Lower lobe of right lung (tissue), 2 donors: ENCODE measurements at places on chromosomes 11 and 22.

DNA sequence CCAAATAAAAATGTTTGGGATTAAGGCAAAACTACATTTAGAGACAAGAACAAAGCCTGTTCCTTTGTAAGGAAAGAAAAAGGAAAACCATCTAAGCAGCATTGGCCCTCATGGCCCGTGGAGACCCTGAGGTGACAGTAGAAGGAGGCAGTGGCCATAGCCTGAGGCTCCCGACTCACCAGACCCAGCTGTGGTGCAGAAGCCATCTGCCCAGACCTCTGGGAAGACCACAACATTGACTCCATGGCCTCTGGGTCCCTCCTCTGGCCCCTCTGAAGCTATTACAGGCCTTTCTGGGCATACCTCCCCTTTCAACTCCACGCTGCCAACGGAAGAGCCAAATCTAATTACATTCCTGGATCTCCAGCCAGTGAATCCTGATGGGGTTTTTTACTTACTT is 6.4 kb downstream of the PRAME start:
- no peak for DNase-seq
- H3K27ac ChIP-seq = no peak overlapping the region
- H3K36me3 ChIP-seq = no peaks in the 10 kb centered on the region

DNA sequence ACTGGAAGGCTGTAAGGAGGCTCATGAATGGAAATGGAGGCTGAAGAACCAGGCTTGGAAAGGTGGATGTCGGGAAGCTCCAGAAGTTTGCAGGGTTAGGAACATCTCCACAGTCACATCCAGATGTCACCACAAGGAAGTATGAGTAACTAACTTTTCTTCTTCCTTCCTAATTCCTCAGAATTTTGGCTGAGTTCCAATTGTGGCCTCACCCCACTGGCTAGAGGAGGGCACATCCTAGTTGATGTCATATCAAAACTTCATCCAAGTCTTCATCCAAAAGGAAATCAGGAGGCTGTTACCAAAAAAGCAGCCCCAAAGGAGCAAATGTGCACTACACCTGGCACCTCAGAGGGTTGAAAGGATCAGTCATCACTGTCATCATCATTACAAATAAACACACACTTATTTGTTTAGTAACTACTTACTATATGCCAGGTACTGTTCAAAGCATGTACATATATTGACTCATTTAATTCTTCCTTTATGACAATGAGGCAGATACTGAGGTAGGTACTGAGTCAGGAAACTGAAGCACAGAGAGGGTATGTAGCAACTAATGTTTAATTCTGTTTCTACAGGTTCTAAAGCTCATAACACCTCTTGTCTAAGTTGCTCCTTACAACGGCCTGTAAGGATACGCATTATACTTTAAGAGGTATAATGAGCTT is 7.3 kb upstream of the PTPN5 start:
- H3K27me3 ChIP-seq = peaks cover 9% of the 10 kb centered on the region
- no peak overlapping the region for H3K27ac ChIP-seq
- DNase-seq = no peak
- no peak overlapping the region for H3K4me3 ChIP-seq
- H3K36me3 ChIP-seq = no peaks in the 10 kb centered on the region

GRCh38 chr11:3197878-3198528 is 20.6 kb downstream of the MRGPRG start:
- H3K27me3 ChIP-seq = peaks cover 41% of the 10 kb centered on the region
- H3K4me1 ChIP-seq = peaks cover 3% of the 10 kb centered on the region
- no peak overlapping the region for H3K27ac ChIP-seq
- no peaks in the 10 kb centered on the region for H3K36me3 ChIP-seq
- DNase-seq = no peak

DNA sequence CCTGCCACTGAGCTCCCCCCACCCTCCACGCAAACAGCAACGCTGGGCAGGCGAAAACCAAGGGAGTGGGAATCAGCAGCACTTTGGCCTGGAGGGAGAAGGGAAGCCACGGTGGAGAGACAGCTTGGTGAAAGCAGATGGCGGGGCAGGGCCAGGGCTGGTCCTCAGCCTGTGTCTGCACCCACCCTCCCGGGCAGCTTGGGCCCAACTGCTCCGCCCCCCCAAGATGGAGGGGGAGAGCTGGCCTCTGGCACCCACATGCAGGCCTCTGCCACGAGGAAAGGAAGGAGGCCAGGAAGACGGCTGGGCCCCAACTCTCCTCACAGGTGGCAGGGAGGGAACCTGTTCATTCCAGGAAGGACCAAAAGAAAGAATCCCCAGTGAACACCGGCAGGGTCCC is 17.8 kb downstream of the MAFF start:
- peak overlapping the region; percentile 85 for H3K27ac ChIP-seq
- peaks cover 49% of the 10 kb centered on the region for H3K4me1 ChIP-seq
- H3K4me3 ChIP-seq = no peak overlapping the region
- no peak for DNase-seq

DNA sequence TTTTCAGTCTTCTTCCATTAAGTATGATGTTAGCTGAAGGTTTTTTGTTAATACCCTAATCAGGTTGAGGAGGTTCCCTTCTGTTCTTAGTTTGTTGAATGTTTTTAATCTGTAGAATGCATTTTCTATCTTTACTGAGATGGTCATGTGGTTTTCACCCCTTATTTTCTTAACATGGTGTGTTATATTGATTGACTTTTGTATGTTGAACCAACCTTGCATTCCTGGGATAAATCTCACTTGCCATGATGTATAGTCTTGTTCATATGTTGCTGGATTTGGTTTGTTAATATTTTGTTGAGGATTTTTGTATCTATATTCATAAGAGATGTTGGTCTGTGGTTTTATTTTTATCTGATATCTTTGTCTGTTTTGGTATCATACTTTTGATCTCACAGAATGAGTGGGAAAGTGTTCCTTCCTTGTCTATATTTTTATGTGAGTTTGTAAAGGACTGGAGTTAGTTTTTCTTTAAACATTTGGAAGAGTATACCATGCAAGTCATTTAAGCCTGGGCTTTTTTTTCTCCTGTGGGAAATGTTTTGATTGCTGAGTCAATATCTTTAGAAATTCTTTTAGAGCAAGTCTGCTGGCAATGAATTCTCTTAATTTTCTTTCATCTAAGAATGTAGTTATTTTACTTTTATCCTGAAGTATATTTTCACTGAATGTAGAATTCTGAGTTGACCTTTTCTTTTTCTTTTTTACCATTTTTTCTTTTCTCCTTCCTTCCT is 5.5 kb upstream of the P4HA3 start:
- H3K4me1 ChIP-seq = peaks cover 8% of the 10 kb centered on the region
- H3K4me3 ChIP-seq = no peak overlapping the region
- H3K27ac ChIP-seq = no peak overlapping the region
- DNase-seq = no peak

GRCh38 chr11:116210663-116211062 is 562.1 kb downstream of the BUD13 start:
- H3K27ac ChIP-seq = no peak overlapping the region
- H3K36me3 ChIP-seq = no peaks in the 10 kb centered on the region
- H3K4me3 ChIP-seq = no peak overlapping the region
